ENCODE measurements at places on chromosomes 5 and 9.

GRCh38 chr9:94010980-94011533, 55.9 kb upstream of the BARX1 start:
- DNase-seq, result peak; percentile 54

DNA sequence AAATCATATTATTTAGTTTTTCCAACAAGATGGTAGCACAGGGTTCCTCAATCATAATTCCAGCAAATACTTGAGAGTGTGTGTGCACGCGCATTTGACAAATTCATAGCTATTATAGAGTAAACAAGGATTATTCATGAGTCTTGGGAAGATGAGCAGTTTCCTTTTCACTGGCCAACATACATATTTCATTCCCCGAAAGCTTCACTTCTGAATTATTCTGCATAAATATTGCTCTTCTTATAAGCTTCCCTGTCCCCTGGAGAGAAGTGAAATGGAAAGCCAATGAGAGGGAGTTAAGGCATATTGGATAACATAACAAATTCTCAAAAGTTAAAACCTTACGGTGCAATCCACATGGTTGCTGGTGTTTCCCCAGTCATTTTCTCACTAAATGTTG, 386.4 kb upstream of the SEMA6A start:
- DNase-seq, result no peak

DNA sequence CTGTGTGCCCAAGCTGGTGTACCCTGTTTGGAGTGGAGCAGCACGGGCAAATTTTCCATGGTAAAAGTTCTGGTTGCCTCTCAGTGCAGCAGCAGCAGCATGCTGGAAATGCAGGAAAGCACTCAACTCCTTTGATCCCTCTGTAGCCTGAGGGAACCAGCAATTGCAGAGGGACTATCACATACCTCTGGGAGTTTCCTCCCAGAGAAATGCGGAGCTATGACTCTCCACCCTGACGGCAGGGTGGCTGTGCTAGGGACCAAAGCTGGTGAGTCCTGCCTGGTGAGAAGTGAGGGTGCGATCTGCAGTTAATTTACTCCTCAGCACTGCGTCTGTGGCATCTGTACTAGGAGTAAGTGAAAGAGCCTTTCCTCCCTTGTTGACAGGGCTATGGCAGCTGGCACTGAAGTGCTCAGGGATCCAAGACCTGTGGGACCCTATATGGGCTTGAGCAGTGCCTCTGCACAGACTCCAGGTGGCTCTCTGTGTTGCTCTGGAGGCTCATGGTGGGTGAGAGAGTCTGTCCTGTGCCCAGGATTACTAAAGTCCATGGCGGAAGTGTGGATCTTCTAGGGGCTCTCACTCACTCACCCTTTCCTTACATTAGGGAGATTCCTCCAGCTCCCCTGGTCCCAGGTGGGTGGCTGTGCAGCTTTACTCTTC, 601.2 kb upstream of the TYRP1 start:
- no peak for DNase-seq

DNA sequence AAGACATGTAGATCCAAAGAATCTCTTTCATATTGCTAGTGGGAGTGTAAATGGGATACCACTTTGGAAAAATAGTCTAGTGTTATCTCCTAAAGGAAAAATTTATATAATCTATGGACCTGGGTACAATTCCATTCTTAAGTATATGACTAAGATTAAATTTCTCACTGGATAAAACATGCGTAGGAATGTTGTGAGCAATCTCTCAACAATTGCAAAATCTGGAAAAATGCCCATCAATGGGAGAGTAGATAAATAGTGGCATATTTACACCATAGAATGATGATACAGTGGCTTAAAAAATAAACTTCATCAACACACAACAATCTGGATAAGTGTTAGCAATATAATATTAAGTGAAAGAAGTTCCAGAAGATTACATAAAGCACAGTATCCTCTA, 469.5 kb downstream of the MAN2A1 start:
- no peak for DNase-seq

- DNase-seq, result no peak
Observed at GRCh38 chr5:3142261-3143027, 391.0 kb upstream of the IRX2 start.
